Substantia nigra (tissue), 51 donors: ENCODE measurements at places on chromosomes 12 and 14.

GRCh38 chr12:112190231-112191025 lies 65.1 kb downstream of the TRAFD1 start:
- no peak for DNase-seq

DNA sequence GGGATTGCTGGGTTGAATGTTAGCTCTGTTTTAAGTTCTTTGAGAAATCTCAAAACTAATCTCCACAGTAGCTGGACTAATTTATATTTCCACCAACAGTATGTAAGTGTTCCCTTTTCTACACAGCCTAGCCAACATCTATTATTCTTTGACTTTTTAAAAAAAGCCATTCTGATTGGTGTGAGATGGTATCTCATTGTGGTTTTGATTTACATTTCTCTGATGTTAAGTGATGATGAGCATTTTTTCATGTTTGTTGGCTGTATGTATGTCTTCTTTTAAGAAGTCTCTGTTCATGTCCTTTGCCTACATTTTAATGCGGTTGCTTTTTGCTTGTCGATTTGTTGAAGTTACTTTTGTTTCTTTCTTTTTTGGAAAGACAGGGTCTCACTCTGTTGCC lies 301.1 kb upstream of the OR4E1 start:
- no peak for DNase-seq

DNA sequence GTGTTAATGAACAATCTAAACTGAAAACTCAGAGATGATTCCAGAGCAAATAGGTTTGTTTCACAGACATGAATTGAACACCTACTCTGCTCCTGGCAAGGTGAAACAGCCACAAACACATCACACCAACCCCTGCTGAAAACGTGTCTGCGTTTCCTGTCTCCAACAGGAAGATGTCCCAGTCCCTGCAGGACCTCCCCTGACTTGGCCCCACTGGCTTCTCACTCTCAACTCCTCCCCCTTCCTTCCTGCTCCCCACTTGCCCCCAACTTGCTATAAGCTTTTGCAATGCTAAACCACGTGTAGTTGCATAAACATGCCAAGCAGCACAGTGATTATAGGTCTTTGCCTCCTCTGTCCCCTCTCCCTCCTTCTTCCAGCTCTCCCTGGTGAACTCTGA lies 567.6 kb downstream of the BCL11B start:
- no peak for DNase-seq

- DNase-seq: no peak
These were observed 3.9 kb downstream of the FLRT2 start for GRCh38 chr14:85533861-85534291.
